H9 (cell line): ENCODE measurements at places on chromosomes 5 and 9.

DNA sequence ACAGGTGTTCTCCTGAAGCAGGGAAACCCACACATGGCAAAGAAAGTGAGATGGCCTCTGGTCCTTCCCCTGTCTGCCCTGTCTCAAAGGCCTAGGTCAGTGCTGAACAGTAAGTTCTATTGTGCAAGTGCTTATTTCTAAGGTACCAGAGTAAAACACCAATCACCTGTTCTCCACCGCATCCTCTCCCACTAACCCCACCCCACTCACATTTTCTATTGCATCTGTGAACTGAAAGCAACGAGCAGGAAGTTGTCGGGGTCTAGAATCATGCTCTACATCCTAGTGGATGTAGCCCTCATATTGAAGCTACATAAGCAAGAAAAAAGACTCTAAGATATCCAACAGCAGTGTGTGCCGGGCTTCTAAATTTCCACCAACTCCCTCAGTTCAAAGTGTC lies 265.9 kb downstream of the ENC1 start:
- DNase-seq = no peak

GRCh38 chr5:126433701-126434100 lies 10.5 kb downstream of the GRAMD2B start:
- no peak for DNase-seq

- no peak for DNase-seq
Measured at GRCh38 chr5:116521173-116521872, 53.3 kb downstream of the SEMA6A start.

DNA sequence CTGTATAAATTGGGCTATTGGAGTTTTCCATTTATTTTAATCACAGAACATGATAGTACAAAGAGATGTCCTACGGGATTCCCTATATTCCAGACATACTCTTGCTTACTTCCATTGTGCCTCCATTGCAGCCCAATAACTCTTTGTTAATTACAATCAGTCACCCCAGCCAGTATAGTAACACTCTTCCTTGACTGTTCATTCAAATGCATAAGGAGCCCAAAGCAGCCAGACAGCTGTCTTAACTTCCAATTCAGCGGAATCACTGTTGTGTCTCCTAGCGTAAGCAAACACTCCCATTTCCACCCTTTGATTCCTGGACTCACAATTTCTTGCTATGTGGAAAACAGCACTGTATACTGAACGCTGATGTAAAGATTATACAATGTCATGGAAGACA lies 942.3 kb downstream of the TAF11L14 start:
- no peak for DNase-seq

GRCh38 chr9:130944510-130945058 lies 5.5 kb upstream of the FIBCD1 start:
- no peak for DNase-seq

- DNase-seq = no peak
Measured at GRCh38 chr5:171968531-171968930, 37.9 kb downstream of the FBXW11 start.
